ENCODE measurements at places on chromosomes 7 and 10.

GRCh38 chr10:121596689-121597503 lies 1.3 kb downstream of the FGFR2 start:
- DNase-seq = peak; percentile 33

DNA sequence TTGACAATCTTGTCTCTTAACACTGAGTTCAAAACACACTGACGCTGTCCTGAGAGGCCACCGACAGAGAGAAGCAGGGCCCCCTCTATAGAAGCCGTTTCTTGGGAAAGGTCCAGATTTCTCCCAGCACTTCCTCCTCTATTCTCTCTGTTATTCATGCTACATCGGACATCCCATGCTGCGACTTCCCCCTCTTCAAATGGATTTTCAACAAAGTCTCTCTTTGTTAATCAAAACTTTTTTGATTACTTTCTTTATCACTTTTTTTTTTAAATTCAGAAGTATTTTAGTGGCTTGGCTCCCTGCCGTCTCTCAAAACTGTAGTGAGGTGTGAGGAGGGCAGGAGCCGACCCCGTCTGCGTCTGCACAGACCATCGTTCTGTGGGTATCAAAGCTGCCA lies 298.9 kb upstream of the PITRM1 start:
- no peak for DNase-seq

GRCh38 chr10:125064681-125065492 lies 95.5 kb downstream of the CTBP2 start:
- DNase-seq = peak; percentile 11

GRCh38 chr7:30813466-30813865 lies 42.2 kb downstream of the MINDY4 start:
- no peak for DNase-seq

DNA sequence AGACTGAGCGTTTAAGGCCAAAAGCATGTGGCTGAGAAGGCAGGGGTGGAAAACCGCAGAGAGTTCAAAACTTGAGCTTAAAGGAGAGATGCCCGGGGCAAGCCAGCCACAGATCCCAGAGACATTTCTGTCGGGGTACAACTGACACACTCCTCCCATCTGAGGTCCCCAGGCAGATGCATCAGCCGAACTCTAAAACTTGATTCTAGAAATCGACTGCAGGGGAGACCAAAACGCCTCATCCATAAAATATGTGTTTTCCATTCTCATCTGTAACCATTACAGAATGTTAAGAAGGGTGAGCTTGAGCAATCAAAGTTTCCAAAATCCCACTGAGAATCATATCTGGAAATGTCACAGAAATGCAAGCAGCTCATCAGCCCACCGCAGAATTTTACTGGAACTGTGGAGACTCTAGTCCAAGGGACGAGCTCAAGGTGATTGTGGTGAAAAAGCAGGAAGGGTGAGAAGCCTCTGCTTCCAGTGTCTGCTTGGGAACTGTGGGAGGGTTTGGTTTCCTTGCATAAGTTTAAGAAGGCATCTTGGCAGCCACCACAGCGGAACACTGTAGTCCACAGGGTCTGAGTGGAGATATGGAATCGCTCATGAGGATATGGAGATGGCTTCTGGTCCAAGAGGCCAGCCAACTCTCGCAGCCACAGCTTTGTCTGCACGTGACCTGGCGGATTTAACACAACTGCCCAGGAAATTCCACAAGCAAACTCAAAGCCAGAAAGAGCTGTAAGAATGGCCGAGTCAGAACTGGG lies 249.2 kb downstream of the SFMBT2 start:
- DNase-seq = no peak
